ENCODE measurements at places on chromosomes 2 and 18.

DNA sequence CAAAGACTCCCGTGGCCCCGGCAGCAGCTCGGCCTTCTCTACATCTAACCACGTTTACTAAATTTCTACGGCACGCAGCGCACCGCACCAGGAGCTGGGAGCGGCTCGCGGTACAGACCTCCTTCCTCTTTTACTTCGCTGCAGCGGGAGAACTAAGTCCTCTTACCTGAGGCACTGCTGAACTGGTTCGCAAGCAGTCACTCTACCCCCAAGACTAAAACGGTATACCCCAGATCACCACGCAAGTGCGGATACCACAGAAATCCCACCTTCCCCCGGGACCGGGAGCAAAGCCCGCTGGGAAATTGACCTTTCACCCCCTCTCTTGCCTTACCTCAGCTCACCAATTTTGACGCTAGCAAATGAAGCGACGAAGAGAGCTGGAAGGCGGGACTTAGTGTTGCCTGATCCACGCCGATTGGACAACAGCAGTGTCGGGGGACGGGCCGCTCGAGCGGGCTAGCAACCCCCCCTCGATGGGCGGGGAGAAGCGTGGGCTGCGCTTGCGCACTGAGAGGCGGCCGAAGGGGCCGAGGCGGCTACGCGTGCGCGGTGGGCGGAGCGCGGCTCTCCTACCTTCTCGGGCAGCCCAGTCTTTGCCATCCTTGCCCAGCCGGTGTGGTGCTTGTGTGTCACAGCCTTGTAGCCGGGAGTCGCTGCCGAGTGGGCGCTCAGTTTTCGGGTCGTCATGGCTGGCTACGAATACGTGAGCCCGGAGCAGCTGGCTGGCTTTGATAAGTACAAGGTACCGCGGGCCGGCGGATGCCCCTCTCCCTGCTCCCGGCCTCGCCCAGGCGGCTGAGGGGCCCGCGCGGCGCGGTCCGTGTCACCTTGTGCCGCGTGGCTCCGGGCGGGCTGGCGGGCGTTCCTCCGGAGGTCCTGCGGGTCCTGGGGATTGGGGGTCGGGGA, at the start of gene SELENOI:
Gene SELENOI, plus strand, starts transcription at position 599 of the 909 bp plus-strand sequence. Its CDS starts 90 bp downstream, at position 689.
- peak; percentile 98 for DNase-seq

DNA sequence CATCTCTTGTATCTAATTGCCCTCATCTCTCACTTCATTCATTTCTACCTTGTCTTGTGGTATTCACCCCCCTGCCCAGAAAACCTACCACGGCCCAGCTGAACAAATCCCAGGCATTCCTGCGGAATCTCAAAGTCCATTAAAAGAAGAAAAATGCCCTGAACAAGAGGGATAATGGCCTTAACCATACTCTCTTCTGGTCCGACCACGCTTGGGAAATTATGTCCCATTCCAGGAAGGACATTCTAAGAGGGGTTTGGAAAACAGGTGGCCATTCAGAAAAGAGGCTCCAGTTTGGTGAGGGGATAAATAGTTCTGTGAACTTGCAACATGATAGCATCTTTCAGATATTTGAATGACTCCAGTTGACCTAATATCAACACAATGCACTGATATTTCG, 349.9 kb upstream of the ZNF521 start:
- DNase-seq, result no peak

GRCh38 chr2:238875471-238876231, 27.8 kb downstream of the TWIST2 start:
- DNase-seq, result no peak

DNA sequence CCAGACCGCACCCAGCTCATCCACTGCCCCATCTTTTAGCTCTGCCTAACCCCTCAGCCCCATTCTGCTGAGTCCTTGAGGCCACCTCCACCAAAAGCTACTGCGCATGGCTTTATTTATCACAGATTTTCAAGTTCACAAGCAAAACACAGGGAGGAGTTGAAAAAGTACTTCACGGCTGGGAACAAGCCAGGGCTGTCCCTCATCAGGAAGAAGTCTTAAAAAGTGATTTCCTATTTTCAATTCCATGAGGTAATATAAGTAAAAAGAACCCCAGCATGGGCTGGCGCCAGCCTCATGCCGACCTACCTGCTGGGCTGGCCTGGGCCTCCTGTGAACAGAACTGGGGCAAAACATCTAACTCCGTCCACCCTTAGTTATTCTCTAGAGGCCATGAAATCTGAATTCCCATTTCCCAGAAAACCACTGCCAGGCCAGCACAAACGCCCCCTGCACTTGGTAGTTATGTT, 69.0 kb downstream of the POLR1A start:
- no peak for DNase-seq

- DNase-seq, result no peak
Observed at GRCh38 chr2:159714247-159714930, 2.1 kb downstream of the MARCHF7 start.

DNA sequence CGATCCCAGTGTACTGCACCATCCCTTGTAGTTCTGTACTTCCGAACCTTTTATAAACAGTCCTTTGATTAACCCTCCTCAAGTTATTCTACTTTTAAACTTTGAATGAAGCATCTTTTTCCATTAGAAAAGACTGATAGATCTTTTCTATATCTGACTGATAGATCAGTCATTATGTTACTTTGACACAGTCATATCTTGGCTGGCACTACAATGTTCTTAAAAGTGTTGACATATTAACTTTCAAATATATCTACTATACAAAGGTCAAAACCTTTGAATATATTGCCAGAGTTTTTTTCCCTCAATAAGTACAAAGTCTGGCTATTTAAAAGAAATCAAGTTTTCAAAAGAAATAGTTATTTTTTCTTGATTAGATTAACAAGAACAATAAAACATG, 35.4 kb upstream of the NABP1 start:
- DNase-seq, result no peak

DNA sequence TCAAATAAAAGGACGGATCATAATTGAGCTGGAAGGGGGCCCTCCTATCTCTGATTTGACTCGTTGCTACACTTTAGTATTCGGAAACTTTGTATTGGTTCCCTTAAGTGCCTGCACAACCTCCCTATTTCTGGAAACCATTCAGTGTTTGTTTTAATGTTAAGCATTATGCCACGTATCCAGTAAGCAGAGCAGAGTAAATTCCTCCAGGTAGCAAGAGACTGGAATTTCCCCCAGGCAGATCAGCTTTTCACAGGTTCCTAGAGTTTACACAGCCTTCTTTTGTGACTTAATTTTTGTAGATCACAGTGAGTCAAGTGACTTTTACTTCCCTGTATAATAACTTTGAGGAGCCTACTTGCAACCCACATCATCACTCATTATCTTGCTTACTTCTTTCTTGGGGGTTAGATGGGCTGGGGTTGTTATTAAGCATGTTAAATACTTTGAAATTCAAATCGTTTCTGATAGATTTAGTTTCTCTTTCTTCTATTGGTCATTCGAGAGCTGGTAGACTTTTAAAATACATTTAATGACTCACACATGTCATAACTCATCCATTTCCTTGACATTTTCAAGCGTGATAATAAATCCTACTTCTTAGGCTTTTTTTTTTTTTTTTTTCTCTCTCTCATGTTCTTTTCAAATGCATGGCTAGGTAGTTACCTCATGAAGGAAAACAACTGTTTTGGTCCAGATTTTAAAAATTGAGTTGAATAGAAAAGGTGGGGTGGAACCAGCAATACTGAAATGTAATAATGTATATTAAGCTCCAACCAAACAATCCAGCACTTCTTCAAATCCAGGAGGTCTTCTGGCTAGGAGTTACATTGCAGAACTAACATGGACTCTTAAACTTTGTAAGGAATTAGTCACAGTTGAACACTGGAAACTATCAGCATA, 219.3 kb downstream of the NEDD4L start:
- no peak for DNase-seq

DNA sequence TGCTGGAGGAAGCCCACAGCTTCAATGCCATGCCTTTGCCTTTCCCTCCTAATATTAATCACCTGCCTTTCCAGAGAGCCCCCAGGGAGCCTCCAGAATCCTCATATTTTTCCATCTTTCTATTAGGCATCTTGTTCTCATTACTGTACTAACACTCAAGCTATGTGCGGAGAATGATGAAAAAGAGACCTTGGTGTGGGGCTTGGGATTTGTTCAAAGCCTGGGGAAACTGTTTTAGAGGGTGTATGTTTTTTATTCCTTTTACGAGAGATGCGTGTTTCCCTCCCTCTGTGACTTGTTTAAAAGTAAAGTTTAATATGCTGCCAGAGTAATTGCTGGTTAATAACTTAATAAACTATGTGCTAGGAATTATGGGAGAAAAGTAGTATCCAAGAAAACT, 102.4 kb upstream of the ZFP36L2 start:
- DNase-seq, result no peak

GRCh38 chr2:31318361-31319336, 84.7 kb downstream of the EHD3 start:
- no peak for DNase-seq

DNA sequence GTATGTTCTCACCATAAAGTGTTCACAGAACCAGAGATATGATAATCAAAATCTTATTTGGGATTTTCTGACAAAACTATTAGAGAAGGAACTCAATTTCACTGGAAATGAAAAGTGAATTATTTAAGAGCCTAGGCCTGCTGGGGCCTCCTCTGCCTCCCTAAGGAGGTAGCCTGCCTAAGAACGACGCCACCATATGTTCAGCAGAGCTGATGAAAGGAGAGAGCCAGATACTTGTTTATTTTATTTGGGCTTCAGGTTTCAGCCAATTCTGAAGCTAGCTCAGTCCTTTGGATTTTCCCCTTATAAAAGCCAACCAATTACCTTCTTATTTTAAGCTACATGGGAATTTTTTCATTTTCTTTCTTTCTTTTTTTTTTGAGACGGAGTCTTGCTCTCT, 433.1 kb upstream of the MAP2 start:
- no peak for DNase-seq

DNA sequence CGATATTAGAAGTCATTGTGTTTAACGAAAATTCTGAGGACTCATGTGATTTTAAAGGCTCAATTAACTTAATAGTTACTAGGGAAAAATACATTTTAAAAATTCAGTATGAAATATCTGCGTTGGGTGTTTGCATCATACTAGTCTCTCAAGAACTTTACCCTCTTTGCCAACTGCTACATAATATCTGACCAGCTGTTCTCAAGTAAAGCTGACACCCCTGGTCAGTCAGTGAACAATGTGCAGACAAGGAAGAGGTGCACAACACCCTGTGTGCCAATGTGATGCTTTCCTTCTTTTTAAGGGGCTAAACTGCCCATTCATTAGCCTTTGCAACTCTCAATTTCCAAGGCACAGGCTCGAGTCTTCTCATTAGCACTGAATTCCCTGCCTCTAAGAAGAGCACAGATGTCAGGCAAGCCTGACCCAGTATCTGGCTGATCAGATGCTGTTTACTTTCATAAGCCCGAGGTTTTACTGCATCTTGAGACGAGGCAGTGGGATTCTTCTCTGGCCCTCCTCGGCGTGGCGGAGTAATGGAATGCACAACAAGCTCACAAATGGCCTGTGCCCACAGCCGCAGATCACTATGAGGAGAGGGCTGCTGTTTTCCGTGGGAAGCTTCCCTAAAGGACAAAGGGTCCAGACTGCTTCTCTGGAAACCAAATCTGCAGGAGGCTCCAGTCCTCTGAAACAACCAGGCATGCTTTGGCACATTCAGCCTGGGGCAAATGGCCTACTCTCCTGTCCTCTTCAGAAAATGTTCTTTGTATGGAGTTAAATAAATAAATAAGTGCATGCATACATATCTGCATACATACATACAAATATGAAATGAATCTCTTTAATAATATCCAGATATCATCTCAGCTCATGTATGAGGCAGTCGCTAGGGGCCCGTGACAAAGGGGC, 240.3 kb downstream of the ZNF521 start:
- no peak for DNase-seq

DNA sequence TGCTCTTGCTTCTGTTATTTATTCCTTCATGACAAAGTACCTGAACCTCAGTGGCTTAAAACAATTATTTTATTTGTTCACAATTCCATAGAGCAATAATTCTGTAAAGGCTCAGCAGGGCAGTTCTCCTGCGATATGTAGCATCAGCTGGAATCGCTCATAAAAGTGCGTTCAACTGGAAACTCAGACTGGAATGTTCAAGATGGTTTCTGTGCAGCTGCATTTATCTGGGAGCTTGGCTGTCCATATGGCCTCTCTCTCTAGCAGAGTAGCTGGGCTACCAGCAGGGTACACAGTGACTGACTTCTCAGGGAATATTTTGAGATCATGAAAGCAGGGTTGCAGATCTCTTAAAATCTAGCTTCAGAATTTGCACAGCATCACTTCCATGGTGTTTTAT, 13.5 kb downstream of the CCDC121 start:
- DNase-seq, result no peak

DNA sequence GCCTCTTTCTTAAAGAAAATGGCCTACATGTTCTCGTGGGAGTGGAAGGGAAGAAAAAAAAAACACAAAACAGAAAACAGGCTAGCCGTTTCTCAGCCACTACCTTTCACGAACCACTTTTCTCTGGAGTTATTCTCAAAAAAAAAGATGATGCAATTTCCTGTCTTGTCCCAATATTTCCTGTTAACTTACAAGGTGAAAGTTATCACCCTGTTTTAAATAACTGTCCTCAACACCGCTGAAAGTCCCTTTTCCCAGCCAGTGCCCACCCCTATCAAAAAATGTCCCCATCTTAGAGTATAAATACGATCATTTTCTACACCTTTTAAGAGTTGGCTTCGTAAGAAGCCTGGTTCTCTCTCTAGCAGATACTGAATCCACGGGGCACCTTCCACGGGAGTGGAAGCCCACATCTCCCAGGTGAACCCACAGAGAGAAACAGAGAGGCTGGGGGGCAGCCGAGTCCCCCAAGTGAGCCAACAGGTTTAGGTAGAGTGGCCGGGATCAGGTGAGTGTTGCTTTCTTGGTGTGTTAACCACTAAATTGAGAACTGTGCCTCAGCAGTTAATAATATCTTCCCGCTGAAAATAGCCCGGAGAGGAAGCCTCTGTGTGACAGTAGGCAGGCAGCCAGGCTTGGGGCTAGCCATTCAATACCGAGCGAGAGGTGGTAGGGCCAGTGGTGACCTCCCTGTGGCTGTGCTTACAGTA, 15.9 kb downstream of the SMAD7 start:
- no peak for DNase-seq

DNA sequence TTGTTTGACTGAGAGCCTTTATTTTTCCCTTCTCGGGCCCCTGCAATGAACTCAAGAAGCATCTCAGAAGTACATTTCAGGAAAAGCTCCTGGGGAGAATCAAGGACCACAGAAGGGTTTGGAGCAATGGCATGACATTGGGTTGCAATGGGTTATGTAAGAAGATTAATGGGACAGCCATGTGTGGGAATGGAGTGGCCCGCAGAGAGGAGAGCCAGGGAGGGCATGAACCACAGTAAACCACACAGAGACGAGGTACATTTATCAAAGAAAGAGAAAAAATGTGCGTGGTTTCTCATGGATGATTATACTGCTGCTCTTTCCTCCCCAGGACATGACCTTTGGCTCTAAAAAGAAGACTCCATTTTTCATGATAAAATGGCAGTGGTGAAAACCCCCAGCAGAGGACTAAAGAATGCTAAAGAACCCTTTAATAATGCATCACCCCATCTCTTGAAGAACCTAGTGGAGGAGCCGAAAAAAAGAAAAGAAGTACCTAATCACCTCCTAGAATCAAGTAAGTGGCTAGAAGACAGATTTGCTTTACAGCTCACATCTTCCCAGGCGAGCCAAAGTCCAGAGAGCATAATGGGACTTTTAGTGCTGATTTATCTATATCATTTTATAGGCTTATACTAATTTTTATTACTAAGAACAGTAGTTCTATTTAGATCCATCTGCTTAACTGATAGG, 1.7 kb downstream of the CFAP221 start:
- no peak for DNase-seq

All from NCI-H1092 treated with DMSO at 0.1 percent for 48 hours (cell line).